ENCODE measurements at places on chromosomes 4 and X.

DNA sequence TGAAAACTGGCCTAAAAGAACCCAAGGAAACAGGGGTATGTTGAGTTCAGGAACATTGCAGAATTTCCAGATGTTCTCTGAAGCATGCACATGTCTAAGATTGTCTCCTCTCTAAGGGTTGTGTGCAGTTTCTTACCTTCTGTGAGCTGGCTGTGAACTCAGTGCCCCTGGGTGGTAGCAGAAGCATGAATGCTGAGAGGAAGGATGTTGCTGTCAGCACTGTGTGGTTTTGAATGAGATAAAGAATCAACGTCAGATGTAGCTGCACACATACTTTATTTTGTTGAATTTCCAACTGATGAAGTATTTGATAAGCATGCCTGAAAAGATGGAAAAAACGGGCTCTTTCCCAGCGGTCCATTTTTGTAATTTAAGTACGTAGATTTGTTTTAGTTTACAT lies 23.8 kb upstream of the CD38 start:
- no peak for DNase-seq

DNA sequence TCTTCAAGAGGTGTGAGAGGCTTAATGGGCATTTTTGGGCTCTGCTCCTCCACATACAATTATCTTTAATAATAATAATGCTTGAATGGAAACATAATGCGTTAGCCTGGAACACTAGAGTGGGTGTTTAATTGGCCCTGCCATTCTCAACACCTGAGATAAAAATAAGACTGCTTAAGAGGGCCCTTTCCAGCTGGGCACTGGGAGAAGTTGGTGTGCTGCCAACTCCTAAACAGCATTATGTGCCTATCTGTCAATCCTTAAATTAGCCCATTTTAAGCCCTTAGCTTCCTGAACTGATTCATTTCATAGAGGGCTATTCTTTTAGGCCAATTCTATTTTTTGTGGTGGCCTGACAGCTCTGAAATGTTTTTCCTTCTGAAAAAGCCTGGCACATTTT lies 211.1 kb upstream of the ZIC3 start:
- no peak for DNase-seq

DNA sequence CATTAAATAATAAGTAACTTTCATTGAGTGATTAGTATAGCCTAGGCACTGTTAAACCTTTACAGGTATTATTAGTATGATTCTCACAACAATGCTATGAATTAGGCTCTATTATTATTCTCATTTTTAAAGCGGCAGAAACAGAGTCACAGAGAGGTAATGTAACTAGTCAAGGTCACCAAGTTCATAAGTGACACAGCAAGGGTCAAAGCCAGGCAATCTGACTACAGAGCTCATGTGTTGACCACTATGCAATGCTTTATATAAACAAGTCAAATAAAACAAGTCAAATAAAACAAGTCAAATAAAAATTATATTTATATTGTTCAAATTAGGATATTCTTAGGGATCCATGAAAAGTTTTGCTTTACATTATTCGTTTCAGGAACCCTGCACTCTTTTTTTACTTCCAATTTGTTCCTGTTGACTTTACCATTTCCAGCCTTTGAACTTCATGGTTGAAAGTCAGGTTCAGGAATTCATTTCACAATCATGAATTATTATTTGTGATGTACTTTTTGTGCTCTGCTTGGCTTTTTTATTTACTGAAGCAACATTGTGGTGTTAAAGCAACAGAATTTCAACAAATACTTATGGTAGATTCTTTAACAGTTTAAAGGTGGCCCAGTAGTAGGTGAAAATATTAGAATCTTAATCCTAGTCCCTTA lies 18.0 kb upstream of the ZC4H2 start:
- DNase-seq, result no peak

GRCh38 chrX:148567229-148567628 lies 66.8 kb downstream of the AFF2 start:
- no peak for DNase-seq

GRCh38 chr4:102789317-102789717 lies 28.5 kb upstream of the MANBA start:
- DNase-seq, result no peak

- no peak for DNase-seq
Measured at GRCh38 chr4:147518086-147518485, 37.2 kb downstream of the EDNRA start.

DNA sequence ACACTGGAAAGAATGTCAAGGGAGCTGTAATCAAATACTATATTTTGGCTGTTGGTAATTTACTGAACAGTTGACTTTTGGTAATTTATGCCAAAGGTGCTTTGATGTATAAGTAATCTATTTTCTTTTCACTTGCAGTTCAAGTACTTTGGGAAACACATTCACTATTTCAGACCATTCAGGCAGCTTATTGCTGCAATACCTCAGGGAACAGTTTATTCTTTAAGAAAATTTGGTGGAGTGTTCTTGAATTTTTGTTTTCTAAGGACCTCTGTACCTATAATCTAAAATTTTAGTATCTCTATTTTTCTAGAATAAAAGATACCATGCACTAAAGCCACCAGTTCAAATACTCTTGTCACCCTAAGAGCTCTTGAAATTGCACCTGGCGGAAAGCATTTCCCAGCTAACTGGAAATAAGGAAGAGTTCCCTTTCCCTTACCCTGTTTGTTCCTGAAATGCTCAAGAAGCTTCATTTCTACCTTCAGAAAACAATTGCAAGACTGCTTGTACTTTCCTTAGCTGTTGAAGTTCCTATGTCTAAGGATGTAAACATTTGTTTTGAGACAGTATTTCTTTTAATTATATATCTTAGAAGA lies 633.5 kb upstream of the FAT1 start:
- no peak for DNase-seq

GRCh38 chr4:40378619-40379018 lies 43.5 kb downstream of the CHRNA9 start:
- DNase-seq, result no peak

DNA sequence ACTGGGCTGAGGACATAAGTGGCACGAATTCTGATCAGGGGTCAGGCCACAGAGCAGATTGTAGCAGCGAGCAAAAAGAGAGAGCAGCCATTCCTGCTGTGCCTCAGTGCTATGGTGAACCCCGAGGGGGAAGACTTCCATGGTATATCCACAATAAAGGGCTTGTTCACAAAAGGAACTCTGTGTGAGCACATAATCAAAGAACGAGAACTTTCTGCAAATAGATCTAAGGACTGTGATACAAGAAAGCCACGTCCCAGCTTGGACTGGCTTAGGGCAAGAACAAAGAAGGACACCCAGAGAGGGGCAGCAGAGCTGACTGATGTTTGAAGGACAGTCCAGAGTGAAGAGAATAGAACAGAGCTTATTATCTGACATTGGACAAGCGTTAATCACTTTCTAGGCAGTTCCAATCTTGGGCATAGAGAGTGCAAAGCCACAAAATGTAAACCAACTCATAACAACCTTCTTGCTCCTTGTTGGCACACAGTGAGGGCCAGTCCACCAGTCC lies 24.0 kb downstream of the PPEF2 start:
- no peak for DNase-seq

- no peak for DNase-seq
Measured at GRCh38 chrX:109472939-109473735, 8.7 kb downstream of the GUCY2F start.
